Stimulated activated CD8-positive, alpha-beta memory T cell treated with anti-CD3 and anti-CD28 coated beads, Interleukin-4, amount 100 ng/mL, for 1 hour (primary cell): ENCODE measurements at places on chromosomes 12 and 14.

- DNase-seq: no peak
Observed at GRCh38 chr14:49953196-49953595, 60.3 kb downstream of the ARF6 start.

DNA sequence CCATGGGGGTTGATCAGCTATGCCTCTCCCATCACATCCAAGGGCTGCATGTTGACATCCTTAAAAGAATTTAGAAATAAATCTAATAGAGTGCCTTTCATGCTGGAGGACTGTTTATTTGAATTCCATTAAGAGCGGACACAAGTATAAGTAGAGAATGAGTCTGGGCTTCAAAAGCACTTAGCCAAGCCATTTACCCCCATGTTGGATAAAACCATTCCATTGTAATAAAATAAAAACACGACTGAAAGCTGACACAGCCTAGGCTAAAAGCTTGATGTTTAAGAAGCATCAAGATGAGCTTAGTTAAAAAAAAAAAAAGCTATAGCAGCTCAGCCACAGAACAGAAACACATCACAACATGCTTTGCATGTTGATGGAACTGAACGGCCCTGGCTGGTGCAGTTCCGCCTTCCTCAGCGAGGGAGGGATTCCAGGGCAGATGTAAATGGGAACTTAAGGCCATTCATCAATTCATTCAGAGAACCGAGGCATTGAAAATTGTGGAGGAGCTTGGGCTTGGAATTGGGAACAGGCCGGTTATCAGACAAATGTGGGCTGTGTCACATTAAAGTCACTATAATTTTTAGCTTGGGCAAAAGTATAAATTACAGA lies 41.2 kb downstream of the TMEM132D start:
- DNase-seq: no peak

DNA sequence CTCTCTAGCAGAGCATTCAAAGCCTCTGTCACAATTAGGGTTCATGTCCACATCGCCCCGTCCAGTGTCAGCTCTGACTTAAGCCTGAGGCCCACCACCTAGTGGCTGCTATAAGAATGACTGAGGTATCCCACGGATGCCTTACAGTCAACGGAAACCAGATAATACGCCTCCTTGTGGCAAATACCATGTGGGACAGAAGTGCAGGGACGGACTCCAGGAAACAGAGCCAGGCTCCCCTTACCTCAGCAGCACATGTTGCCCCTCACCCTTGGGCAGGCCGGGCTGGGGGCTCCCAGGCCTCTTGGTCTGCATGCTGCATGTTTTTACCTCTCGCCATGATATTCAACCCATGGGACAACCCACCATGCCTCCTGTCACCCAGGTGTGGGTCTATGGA lies 86.3 kb downstream of the VWF start:
- DNase-seq: no peak

DNA sequence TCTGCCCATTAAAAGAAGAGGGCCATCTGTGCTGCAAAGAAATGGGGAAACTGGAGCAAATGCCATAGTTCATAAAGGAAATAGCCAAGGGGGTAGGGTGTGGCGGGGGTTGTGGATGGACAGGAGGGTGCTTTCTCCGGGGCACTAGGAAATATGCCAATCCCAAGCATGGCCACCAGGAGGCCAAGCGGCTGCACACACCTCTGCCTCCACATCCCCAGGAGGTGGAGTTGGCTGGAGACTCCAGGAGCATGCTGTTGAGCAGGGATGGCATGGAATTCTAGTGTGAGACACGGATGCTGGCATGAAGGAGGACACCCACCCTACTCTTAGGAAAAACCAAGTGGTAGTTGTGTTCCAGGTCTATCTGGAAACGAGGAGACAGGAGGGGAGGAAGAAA lies 25.2 kb downstream of the NID2 start:
- DNase-seq: no peak

DNA sequence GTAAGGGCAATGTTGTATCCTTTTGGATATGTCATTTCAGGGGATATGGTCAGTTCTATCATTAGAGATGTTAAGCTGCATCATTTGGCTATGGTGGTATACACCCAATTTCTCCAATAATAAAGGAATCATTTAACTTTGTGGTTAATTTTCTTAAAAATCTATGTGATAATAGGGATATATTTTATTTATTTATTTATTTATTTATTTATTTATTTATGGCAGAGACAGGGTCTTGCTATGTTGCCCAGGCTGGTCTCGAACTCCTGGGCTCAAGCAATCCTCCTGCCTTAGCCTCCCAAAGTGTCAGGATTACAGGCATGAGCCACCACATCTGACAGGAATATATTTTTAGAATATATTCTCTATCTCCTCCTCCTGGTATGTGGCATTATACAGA lies 85.7 kb downstream of the EML5 start:
- DNase-seq: no peak

GRCh38 chr14:95884377-95884776 lies 7.7 kb downstream of the TUNAR start:
- DNase-seq: no peak

DNA sequence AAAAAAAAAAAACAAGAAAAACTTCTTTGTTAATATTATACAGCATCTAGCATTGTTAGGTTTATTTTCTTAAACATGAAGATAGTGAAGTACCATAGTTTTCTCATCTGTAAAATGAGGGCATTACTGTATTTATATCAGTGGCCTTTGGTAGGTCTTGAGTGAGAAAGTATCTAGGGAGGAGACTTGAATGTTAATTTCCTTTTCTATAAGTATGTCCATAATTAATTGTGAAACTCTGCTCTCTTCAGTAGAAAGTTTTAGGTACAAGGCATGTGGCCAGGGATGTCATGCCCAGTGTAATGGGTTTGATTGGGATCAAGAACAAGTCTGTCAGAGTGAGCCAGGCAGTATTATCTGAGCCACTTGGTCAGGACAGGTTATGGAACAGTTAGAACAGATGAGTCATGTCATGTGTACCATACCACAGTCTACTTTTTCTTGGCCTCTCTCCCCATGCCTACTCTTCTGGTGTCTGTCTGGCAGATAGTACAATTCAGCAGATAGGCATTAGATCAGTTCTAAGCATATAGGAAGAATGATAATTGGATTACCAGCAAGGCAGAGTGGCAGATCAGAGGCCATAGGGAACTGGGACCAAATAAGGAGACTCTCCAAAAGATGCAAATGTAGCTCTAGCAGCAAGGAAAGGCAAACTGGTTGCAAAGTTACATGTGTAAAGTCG lies 30.4 kb downstream of the FBXO34 start:
- DNase-seq: no peak

- no peak for DNase-seq
Observed at GRCh38 chr14:95134304-95134933, 22.9 kb downstream of the DICER1 start.

DNA sequence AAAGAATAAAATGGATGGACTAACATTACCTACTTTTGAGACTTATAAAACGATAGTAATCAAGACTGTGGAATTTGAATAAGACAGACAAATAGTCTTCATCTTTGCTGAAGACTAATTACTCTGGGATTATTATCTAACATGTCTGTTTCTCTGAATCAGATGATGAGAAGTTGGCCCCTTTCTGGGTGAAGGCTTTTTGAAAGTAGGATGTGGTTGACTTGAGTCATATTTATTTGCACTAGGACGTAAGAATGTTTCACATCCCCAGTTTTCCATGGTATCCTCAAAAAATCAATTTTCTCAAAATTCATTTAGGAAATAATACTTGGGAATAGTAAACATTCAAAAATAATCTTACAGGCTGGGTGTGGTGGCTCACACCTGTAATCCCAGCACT lies 31.8 kb downstream of the PKP2 start:
- no peak for DNase-seq

- no peak for DNase-seq
Observed at GRCh38 chr12:82414926-82415325, 56.6 kb downstream of the METTL25 start.

DNA sequence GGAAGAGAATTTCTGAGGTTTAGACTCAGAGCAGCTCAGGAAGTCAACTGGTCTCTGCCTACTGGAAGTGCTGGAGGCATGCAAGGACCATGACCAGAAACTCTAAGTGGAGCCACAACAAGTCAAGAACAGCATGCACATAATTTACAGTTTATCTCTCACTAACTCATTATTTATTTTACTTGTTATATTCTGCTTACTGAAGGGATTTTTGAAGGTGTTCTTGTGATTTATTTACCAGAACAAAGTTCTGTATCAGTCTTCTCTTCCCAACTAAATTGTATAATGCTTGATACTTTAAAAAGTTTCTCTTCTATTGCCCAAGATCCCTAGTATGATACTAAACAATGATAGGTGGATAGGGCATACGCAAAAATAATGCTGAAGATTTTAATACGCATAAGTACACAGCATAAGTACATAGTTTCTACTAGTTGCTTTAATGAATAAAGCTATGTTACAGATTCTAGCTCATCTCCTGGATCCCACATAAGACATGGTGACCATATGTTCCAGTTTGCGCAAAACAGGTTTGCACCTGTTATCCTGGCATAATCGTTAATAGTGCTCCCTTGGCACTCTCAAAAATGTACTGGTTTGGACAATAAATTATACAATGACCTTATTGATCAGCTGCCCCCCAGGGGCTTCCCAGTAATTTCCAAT lies 11.6 kb upstream of the SPTB start:
- DNase-seq: no peak

- no peak for DNase-seq
Observed at GRCh38 chr12:127810041-127810440, 456.9 kb upstream of the TMEM132C start.

GRCh38 chr12:111221062-111222026 lies 147.6 kb downstream of the PHETA1 start:
- DNase-seq: no peak

GRCh38 chr12:92493816-92494215 lies 209.0 kb upstream of the PLEKHG7 start:
- no peak for DNase-seq
